ENCODE measurements at places on chromosomes 7 and 10. TPM values are rescaled to one million over a fixed set of nuclear protein-coding genes. Genes with fewer than 3 reads are reported as not detected.

Gene CLRN3
- not detected for total RNA-seq

Gene GPAM
- total RNA-seq: 10.3 TPM

Gene CNTNAP2
- not detected for total RNA-seq

Gene AOAH
- total RNA-seq: not detected

Gene FAM20C
- total RNA-seq: 33.2 TPM

Gene UNCX
- not detected for total RNA-seq

Gene NSMCE4A
- 30.2 TPM for total RNA-seq

Gene PPP1R3A
- total RNA-seq: not detected

Gene ANLN
- total RNA-seq: 119 TPM

Gene MSMB
- not detected for total RNA-seq

Data from fibroblast of villous mesenchyme (primary cell).